ENCODE measurements at places on chromosomes 1 and 21.

DNA sequence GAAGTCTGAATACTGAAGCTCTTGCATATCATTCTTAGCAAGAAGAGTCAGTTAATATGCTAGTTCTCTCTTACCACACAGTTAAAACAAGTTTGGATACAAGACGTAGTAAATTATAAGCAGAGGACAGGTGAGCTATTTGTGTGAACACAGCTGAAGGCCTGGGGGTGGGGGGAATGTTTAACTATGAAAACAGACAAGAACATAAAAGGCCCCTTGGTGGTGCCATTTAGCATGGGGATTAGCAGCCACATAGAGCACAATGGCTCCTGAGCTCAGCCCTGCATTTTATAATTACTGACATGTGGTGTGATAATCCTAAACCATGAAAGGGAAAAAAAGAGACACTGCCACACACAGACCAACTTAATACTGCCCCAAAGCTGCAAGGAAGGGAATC is 94.8 kb downstream of the TGFBR3 start:
- DNase-seq, result no peak

DNA sequence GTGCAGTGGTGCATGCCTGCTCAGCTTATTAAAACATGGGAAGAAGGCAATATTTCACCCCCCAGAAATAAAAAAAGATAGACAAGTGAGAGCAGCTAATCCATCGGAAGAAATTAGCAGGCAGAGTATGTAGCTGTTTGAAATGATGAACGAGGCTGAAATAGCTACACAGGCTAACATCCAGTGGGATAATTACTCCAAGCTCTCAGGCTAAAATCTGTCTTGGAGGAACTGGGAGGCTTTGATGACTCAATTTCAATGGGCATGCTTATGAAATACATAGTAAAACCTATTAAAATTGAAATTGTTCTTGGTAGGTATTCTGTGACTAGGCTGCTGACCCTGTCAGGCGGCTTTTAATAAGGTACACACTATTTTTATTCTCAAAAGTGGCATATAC is 84.1 kb upstream of the RRP15 start:
- DNase-seq, result no peak

- no peak for DNase-seq
Measured at GRCh38 chr1:228753786-228754360, 18.6 kb downstream of the RHOU start.

DNA sequence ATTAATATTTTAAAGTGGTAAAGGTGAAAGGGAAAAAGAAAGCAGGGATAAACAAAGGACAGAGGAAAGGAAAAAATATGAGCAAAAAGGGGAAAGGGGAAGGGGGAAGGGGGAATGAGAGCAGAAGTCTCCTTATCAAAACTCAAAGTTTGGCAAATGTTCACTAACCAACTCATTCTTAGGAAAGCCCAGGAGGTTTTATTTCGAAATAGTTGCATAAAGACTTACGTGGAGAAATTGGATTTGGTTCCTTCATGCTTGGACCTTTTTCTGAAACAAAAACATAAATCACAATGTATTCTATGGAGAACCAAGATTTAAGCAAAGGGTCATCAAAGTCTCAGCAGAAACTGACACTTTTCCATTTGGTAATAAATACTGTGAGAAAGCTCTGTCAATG is 188.1 kb downstream of the TGFBR3 start:
- no peak for DNase-seq

GRCh38 chr21:18144339-18144738 is 100.3 kb upstream of the CHODL start:
- DNase-seq, result no peak

DNA sequence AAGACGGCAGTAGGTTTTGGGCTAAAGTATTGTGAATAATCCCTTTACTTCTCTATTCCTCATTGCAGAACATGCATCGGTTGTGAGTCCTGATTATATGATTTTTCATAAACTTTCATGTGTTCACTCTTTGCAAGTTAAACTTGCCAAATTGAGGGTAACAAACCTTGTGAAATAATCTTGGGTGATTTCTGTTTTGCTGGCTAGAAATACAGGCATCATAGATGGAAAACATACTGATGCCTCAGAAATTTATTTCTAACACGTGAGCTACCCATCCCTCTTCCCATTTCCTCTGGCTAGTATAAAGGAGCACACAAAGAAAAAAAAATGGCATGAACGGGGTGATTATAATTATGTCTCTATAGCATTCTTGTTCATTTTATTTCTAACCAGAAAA is 39.6 kb downstream of the RGS5 start:
- DNase-seq, result no peak

DNA sequence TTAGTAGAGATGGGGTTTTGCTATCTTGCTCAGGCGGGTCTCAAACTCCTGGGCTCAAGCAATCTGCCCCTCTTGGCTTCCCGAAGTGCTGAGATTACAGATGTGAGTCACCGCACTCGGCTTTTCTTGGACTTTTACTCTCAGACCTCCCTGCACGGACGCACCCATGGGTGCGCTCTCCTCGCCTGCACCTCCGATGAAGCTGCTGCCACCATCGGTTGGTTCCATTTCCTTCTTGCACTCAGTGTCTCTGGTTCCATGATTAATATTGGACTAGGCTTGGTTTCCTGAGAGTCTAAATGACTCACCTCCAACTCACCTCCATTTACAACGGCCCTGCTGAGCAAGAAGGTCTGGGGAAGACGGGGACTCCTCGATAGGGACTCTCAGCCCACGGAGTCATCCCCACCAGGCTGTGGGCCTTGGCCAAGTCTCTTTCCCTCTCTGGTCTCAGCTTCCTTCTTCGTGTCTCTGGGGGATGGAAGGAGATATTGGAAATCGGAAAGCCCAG is 6.7 kb upstream of the TNFRSF8 start:
- no peak for DNase-seq

Measured in H9 (cell line).